ENCODE measurements at places on chromosomes 16 and 17.
A peak's percentile ranks its signal among the peaks of the same experiment; 100 is the strongest.

GRCh38 chr16:12337871-12338655, 361.5 kb downstream of the SNX29 start:
- DNase-seq, result no peak

DNA sequence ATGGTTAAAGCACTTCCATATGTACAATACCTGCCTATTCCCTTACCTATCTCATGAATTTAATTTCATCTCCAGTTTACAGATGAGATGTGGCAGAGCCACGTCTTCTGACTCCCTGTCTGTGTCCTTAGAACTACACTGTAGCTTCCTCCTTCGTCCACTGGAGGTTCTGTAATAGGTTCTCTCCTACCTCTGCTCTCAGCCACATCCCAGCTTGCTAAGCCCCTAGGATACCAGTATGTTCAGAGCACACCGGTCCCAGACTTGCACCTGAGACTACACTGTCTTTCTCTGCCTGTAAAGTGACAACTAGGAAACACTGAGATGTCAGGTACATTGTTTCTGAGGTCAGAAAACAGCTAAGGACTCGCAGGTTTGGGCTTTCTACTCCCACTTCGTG, 3.8 kb upstream of the RASL10B start:
- no peak for DNase-seq

DNA sequence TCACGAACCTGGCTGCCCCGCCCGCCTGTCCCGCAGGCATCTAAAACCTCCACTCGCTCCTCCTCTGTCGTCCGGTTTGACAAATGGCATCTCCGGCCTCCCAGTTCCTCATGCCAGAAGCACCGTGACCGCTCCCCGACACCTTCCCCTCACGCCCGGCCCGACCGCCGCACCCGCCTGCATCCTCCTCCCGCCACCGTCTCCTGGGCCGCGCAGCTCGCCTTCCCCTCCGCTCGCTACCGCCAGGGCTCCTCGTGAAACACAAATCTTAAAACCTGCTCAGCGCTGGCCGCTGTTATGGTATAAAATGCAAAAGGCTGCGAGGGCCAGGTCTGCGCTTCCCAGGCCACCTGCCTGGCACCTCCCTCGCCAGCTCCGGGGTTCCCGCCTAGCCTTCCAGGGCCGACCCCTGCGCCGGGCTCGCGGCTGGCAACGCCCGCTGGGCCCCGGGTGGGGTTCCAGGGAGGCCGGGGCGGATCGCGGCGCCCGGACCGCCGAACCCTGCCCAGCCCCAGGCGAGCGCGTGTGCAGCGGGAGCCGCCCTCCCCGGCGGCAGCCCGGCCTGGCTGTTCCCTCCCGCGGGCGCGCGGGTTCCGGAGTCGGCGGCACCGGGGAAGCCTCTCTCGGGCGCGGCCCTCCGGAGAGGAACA, 488 bp downstream of the SPSB3 start:
- peak; percentile 34 for DNase-seq

- DNase-seq, result no peak
Measured at GRCh38 chr16:53142823-53143568, 88.2 kb downstream of the CHD9 start.

GRCh38 chr16:48574140-48574539, 35.8 kb downstream of the N4BP1 start:
- DNase-seq, result no peak

- DNase-seq, result no peak
Measured at GRCh38 chr17:78058001-78058400, 70.6 kb downstream of the TMC6 start.

DNA sequence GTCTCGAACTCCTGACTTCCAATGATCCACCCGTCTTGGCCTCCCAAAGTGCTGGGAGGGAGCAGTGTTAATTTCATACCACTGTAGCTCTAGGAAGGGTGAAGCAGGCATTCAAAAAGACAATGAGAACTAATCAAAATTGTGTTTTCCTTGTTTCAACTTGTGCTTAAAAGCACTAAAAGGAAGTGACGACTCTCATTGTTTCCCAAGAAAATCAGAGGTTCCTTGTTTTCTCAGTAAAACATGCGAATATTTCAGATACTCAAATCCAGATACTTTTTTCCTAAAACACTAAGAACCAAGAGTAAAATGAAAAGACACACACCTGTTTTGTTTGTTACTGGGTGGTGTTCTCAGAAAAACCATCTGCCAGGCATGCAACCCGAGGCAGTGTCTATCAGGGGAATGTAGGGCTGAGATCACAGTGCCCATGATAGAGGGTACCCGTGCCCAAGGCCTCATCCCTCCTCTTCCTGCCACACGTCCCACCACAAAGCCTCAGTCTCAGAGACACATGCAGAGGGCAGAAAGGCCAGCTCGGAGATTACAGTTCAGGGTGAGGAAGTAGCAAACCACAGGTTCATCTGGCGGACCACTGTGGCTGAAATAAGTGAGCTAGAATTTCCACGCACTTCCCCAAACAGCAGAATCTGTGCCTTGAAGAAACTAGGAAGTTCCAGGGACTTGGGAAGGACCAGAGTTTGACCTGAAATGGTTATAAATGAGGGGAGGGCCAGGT, 33.7 kb downstream of the GINS3 start:
- DNase-seq, result no peak

- DNase-seq, result no peak
Measured at GRCh38 chr17:47703671-47704070, 9.7 kb downstream of the TBKBP1 start.

- no peak for DNase-seq
Measured at GRCh38 chr16:64455275-64455674, 666.6 kb downstream of the CDH11 start.

DNA sequence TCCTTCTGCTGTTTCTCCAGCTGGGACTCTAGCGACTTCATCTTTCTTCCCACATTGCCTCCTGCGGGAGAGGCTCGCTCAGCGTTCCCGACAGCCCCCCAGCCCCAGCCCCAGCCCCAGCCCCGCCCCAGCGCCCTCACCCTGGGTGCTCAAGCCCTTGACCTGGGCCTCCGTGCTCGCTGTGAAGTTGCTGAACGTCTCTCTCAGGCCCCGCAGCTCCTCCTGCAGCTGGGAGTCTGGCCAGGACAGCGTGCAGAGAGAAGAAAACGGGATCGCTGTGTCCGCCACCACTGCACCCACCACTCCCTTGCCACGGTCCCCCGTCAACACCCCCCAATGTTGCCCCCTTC, 2.4 kb downstream of the ASGR1 start:
- DNase-seq, result no peak

GRCh38 chr17:37745801-37746426, 1.1 kb upstream of the HNF1B start:
- no peak for DNase-seq

DNA sequence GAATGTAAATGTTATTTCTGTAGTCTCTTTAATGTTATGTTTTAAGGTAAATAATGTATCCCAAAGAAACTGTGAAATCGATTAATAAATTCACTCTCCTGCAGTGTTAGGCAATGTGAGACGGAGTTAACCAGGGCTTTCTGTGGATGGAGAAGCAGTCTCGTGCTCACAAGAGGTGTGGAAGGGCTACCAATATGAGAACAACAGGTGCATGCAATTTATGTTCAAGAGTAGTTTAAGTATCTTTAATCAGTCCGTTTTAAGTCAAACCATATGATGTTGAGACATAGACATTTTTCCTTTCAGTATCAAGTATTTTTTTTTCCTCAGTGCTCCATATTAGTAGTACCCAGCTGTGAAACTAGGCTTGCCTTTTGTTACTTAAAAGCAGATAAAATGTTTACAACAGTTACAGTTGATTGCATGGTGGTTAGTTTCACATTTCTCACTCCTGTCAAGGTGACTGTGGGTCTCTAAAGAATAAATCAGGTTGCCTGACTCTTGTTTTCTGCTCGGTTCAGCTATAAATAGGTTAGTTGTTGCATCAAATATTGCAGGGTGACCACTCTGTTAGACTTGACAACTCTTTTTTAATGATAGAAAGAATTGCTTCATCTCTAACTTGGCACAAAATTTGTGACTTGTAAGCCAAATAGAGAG, 54.4 kb downstream of the COX10 start:
- DNase-seq, result no peak

DNA sequence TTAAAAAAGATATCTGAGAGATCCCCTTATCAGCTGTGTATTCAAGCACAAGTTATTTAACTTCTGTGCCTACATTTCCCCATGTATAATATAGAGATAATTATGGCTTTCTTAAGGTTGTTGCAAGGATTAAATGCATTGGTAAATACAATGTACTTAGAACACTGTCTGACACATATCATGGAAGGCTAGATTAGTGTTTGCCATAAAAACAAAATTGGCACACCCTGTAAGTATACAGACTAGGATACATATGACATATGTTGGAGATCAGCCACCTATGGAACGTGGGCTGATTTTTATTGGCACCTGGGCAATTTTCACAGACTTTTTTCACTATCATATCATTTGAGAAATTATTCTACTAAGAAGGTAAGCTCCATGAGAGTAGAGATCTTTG, 2.2 kb downstream of the PMFBP1 start:
- no peak for DNase-seq

- no peak for DNase-seq
Measured at GRCh38 chr17:4616476-4616875, 25.0 kb downstream of the ALOX15 start.

GRCh38 chr17:55549140-55549539, 37.9 kb upstream of the SMIM36 start:
- DNase-seq, result peak; percentile 41

GRCh38 chr16:67516296-67517154, 12.1 kb upstream of the RIPOR1 start:
- DNase-seq, result no peak

DNA sequence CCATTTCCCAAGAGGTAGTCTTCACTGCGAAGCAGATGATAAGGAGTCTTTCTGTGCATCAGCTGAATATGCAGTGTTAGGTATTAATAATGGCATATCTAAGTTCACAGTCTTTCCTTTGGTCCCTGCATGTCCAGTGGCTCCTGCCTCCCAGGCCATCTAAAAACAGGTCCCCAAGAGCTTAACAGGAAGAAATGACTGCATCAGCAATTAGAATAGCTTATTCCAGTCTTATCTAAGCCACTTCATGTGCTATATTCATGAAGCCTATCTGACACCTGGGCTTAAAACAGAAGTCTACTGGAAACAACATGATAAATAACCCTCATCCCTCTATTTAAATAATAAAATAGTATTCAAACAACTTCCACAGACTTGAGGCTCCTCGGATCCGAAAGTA, 346.1 kb upstream of the ERCC4 start:
- DNase-seq, result no peak

DNA sequence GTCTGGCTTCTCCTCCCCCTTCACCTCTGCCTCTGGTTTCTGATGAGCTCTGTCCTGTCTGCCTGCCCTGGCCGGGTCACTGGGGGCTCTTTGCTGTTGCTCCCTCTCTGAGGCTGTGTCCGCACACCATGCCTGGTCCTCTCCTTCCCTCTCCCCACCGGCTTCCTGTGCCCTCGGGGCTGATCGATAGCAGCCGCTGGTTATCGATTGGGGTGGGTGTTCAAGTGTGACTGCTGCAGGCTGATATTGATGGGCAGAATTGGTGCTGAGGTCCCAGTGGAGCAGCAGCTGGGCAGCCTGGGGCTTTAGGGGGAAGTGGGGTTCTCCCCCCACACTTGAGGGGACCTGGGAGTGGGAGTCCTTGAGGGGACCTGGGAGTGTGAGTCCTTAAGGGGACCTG, 16.4 kb downstream of the MRM1 start:
- no peak for DNase-seq

- peak; percentile 43 for DNase-seq
Measured at GRCh38 chr17:43983515-43984411, 20.7 kb upstream of the NAGS start.

DNA sequence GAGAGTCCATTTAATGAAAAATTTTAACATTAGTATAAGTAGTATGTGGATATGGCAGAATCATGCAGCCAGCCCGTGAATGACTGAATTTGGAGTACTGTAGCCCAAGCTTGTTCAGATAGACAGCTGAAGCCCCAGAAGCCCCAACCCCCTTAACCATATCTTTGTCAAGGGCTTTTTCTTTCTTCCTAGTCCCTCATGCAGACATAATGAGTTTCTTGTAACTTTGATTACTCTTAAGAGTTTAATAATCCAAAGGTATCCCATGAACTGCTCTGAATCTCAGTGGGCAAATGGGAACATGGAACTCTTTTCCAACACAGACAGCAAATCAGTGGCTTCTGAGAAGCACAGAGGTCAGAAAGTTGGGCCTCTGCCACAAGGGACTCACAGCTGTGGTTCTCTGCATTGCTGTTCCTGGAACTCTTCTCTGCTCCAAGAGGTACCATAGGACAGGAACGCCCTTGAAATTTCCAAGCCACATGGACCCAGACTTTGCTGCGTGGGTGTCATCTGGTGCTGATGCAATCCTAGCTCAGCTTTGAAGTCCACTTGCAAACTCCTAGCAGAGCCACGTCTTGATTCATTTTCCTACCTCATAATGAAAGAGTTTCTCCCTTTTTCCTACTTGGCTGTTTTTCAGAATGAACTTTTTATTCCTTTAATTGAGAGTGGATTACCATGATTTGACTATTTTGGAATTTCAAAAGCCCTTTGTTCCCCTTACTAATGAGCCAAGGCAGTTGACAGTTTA, 18.1 kb downstream of the LYRM1 start:
- no peak for DNase-seq

DNA sequence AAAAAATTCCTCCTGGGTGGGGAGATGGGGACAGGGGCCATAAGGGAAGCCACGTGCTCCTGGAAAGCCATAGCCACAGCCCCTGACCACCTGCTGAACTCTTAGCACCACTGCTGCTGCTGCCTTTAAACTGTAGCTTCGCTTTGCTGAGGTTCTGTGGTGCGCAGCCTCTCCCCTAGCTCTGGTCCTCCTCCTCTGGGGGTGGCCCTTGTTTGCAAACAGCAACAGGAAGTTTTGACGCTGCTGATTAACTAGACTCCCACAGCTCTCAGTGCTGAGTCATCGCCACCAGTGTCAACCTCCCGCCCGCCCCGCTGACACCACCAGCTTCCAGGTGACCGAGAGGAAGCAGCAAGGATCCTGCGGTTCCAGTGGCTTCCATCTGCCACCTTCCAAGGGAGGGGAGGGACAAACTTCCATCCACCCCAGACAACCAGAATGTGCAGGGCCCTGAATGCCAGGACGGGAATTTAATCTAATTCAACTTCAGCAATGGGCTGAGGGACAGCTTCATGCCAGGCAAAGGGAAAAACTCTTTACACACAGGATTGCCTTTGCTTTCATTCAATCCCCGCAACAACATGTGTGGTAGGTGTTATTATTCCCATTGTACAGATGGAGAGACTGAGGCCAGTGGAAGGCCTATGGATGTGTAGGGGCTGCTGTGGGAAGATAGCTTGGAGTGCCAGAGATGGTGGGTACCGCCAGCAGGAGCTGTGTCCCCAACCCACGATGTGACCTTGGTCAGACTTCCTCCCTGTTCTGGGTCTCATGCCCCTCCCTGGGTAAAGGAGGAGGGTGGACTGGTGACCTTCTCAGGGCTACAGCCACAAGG, 8.1 kb upstream of the KIFC3 start:
- DNase-seq, result no peak
